Cortex of kidney (tissue), 1 donor: ENCODE measurements at places on chromosomes 1 and 21.

DNA sequence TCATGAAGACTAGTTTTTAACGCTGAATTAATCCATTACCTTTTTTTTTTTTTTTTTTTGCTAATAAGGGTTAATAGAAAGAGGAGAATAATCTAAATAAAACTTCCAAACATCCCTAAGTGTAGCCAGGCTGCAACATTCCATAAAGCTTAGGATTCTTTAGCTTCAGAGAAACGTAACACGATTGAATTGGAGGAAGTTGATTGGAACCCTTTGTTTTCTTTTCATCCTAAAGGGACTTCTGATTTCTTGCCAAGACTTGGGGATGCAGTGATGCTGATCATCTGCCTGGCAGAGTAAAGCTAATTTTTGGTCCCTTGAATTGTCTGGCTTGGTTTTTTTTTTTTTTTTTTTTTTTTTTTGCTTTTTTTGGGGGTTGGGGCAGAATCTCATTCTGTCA is 142.9 kb downstream of the VPS13D start:
- no peak for DNase-seq

DNA sequence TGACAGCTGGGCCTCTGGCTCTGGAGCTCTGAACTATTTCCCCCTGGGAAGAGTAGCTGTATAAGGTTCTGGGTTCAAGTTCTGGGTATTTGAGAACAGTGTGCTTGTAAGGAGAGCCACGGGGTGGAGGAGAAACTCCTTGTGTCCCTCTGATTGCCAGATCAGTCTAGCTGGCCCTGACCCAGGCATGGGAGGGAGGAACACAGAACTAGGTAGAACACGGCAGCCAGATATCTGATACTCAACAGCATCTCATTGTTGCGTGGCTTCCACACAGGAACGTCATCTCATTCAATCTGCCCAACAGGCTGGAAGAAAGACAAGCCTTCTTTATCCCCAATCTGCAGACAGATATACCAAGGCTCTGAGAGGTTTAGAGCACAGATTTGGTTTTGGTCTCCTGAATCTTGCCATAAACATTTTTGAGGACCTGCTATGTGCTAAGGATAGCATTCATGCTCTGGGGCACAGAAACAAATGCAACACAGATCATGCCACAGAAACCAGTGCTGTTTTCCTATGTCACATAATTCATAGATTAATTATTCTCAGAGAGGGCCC is 83.8 kb downstream of the PLXNA2 start:
- DNase-seq: no peak

GRCh38 chr1:160062230-160062532 is 7.8 kb downstream of the KCNJ10 start:
- no peak for DNase-seq

GRCh38 chr1:230701434-230701833 is 12.5 kb downstream of the AGT start:
- DNase-seq: no peak

GRCh38 chr1:235221653-235222375 is 60.8 kb upstream of the RBM34 start:
- DNase-seq: no peak
